ENCODE measurements at places on chromosomes 3 and 15.

DNA sequence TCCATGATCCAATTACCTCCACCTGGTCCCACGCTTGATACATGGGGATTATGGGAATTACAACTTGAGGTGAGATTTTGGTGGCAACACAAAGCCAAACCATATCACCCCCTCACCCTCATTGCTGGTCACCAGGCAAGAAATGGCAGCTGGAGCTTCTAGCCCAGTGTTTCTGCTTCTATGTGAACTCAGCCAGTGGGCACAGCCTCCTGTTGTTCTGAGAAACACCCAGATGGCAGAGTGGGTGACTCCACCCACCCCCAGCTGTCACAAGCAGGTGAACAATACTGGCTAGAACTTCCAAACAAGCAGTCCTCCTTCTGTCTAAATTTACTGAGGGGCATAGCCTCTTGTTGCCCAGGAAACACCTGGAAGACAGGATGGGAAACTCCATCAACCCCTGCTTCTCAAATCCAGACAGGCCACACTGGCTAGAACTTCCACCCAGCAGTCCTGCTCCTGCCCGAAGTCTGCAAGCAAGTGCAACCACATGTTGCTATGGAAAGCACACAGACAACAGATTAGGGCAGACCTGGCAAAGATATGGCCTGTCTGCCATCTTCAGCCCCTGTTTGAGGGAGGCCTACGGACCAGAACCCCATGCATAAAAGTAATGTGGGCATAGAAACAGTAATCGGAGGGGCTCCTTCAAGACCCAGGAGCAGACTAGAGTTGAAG lies 114.1 kb downstream of the DTWD1 start:
- DNase-seq, result no peak

DNA sequence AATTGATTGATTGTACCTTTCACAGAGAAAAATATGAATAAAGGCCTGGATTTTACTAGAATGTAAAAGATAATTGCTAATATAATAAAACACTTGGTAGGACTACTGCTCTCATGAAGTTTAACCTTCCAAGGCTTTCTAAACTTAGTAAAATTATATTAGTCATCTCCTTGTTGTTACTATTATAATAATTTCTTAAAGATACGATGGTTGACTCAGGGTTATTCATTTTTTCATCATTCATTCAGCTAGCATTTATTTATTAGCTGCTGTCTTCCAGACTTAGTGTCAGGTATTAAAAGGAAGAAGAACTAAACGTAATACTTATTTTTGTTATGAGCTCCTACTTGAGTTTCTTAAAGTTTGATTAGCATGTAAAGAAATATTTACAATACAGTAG lies 771.6 kb upstream of the NR2F2 start:
- no peak for DNase-seq

GRCh38 chr3:161413127-161413854 lies 42.0 kb upstream of the SPTSSB start:
- DNase-seq, result no peak

DNA sequence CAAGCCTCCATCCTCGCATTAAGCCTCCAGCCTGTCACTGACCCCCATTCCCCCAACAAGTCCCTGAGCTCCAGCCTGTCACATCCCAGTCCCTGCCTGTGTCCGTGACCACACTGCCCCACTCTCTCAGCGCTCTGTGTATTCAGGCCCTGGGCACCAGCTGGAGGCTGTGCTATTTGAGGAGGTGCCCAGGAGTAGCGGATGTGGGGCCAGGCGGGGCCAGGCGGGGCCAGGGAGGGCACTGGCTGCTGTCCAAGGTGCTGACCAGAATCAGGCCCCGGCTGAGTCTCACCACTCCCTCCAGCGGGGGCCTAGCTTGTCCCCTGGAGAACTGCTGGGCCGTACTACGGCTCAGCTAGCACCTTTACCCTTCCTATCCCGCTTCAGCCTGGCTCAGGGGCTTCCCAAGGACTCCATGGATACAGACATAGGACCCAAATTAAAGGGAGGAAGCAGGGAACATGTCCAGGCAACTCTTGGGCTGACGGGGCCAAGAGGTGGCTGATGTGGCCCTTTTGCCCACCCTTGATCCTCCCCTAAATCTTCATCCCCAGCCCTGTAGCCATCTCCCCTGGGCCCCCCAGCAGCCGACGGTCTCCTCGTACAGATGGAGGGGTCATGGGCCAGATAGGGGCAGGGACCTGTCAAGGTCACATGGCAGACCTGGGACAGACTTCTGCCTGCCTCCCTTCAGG lies 1.1 kb downstream of the HHATL start:
- no peak for DNase-seq

DNA sequence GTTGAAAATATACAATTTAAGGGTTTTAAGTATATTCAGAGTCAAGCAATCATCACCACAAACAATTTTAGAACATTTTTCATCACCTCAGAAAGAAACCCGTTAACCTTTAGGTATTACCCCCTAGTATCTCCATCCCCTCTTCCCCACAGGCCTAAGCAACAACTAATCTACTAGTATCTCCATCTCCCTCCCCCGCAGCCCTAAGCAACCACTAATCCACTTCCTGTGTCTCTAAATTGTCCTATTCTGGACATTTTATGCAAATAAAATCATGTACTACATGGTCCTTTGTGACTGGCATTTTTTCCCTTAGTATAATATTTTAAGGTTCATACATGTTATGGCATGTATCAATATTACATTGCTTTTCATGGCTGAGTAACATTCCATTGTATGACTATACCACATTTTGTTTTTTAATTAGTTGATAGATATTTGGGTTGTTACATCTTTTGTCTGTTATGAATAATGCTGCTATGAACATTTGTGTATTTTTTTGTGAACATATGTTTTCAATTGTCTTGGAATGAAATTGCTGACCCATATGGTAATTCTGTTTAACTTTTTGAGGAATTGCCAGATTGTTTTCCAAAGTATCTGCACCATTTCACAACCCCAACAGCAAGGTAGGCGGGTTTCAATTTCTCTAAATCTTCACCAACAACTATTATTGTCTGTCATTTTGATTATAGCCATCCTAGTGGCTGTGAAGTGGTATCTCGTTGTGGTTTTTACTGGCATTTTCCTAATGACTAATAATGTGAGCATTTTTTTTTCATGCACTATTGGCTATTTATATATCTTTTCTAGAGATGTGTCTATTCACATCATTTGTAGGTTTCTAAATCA lies 215.6 kb upstream of the CD96 start:
- DNase-seq, result no peak

GRCh38 chr15:64476550-64476949 lies 16.2 kb downstream of the ZNF609 start:
- DNase-seq, result no peak

DNA sequence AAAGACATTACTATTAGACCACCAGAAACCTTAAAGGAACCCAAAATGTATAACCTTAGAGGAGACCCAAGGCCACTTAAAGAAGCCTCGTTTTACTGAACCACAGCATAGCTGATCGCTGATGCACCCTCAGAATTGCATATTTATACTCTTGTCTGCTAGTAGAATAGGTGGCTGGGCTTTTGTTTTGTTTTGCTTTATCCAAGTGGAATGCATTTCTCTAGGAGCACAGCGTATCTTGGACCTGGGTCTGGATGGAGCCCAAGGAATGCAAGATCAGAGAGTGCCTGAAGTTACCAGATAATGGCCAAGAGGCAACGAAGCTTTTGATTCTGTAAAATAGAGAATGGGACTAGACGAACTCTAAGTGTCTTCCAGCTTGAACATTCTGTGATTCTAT lies 129.2 kb upstream of the COL8A1 start:
- no peak for DNase-seq

GRCh38 chr3:144314946-144315345 lies 343.3 kb downstream of the DIPK2A start:
- no peak for DNase-seq

DNA sequence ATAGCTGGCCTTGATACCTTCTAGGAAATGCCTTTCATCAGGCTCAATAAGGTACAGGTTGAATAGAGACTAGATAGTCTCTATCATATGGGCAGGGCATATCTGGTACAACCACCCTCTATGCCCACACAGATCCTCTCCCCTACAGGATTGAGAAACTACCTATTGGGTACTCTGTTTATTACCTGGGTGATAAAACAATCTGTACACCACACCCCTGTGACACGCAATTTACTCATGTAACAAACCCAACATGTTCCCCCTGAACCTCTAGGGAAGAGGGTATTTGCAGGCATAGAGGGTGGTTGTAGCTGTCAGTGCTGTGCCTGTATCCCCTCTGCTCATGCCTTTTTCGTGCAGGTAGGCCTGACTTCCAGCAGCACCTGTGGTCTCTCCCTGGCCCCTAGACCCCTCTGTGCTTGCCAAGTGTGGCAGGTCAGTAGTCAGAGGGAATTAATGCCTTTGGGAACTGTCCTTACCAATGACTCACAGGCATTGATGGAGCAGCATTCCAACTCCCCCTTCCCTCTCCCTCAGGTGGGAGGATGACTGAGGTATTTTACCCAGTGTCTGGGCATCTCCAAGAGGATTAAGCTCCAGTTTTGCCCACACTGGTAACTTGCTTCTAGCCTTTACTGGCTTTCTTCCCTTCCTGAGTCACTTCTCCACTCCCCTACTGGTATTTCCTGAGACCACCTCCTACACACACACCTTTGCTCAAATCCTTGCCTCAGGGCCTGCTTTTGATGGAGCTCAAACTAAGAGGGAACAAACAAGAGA lies 18.3 kb downstream of the CLSTN2 start:
- no peak for DNase-seq

GRCh38 chr3:102485701-102486100 lies 50.9 kb downstream of the ZPLD1 start:
- DNase-seq, result no peak

GRCh38 chr3:194749631-194750490 lies 64.2 kb downstream of the FAM43A start:
- DNase-seq, result no peak

DNA sequence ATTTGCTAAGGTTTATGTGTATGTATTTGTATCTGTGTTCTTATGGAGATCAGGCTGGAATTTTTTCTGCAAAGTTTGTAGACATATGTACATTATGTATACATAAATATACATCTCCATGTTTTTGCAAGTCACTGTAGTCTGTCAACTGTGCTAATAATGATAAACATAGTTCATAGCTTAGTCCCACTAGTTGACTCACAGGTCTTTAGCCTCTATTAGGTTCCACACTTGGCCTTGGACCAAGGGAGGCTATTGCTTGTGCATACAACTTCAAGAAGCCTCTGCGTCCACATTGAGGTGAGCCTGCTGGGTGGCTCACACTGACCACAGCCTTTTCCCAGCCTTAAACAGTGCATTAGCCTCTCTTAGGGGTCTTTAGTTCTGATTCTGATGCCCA lies 243.8 kb upstream of the PEX5L start:
- no peak for DNase-seq

- DNase-seq, result no peak
Observed at GRCh38 chr15:101112336-101113113, 139.3 kb downstream of the CHSY1 start.

GRCh38 chr3:196932600-196932999 lies 9.7 kb downstream of the NCBP2 start:
- DNase-seq, result no peak

- DNase-seq, result no peak
Observed at GRCh38 chr3:176595307-176595706, 602.0 kb downstream of the TBL1XR1 start.

GRCh38 chr3:112774293-112774926 lies 72.3 kb downstream of the CD200R1L start:
- DNase-seq, result peak; percentile 42

DNA sequence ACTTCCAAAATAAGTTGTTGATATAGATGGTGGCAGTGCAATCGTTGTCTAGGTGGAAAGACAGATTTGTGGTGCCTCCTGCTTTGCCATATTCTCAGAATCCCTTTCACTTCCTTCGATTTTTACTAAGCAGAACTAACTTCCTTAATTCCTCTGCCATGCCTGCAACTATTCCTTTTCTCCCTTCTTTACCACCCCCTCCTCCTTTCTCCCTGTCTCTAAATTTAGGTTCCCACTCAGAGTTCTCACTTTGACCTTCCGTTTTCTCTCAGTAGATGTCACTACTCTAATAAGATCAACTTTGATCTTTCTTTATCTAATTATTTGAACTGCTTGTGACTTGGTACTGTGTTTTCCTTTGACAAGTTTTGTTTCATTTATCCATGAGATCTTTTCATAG lies 351.2 kb downstream of the LPP start:
- no peak for DNase-seq

DNA sequence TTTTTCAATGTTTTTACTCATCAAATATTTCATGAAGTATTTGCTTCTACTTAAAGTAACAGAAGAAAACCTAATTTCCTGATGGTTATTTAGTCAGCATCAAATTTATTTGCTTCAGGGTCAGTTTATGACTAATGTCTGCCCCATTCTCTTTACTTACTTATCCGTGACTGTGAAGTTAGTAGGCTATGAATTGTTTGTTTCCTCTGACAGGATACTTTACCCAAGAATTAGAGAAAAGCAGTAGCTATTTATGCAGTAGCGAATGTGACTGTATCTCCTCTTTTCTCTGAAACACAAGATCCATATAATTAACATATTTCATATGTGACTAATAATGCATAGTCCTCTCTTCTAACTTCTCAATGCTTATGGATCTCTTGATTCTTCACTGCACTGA lies 329.9 kb upstream of the ROBO1 start:
- DNase-seq, result no peak

DNA sequence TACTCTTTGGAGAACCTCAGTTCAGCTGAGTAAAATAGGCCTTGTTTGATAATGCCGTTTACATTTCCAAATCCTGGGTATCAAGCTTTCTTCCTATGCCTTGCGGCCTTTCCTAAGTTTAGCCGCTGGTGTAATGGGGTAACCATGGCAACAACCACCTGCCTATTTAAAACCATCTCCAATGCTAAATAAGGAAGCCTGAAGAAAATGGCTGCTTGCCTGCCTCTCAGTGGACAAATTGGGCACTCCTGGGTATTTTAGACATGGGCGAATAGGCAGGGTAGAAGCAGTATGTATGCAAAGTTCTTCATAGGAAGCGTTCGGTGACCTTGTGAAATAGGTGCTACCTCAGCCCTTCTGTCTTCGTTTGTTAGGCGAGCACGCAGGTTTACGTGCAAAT lies 122.7 kb downstream of the DGKG start:
- no peak for DNase-seq

- DNase-seq, result no peak
Observed at GRCh38 chr3:182802413-182803390, 9.4 kb downstream of the ATP11B start.

GRCh38 chr3:47108546-47108945 lies 55.4 kb downstream of the SETD2 start:
- DNase-seq, result no peak

- DNase-seq, result no peak
Observed at GRCh38 chr15:81273200-81273599, 50.7 kb downstream of the STARD5 start.

GRCh38 chr15:67799801-67800205 lies 25.5 kb upstream of the SKOR1 start:
- no peak for DNase-seq

DNA sequence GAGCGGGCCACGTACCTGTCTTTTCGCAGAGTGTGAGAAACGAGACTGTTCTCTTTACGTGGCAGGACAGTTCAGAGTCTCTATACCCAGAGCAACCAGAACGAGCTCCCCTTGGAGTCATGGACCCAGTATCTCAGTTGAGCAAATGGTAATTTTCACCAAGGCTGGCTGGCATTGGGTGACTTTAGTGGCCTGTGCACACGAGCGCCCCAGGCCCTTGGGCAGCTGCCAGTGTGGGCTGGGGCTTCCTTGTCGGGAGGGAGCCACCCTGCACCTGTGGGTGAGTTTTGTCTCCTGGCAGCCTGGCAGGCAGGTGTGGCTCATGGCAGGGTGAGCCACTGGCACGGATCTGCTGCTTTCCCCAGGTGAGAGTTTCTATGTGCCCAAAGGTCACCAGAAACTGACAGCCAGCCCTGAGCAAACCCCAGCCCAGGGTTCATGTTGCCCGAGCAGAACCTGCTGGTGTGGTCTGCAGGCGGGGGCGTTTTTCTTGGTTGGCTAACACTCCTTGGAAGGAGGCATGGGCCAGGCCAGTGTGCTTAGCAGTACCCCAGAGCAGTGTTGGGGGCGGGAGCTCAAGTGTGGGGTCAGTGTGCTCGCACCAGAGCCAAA lies 135.0 kb downstream of the TJP1 start:
- DNase-seq, result no peak

All from NK-92 treated with Interleukin-12 subunit alpha and Interleukin-12 subunit beta, amount 100 ng/mL, for 24 hours (cell line).